Stimulated activated CD4-positive, alpha-beta T cell treated with anti-CD3 and anti-CD28 coated beads, Interleukin-12 subunit alpha, Interleukin-12 subunit beta, amount 100 ng/mL, for 48 hours (primary cell): ENCODE measurements at places on chromosomes 4 and X.

DNA sequence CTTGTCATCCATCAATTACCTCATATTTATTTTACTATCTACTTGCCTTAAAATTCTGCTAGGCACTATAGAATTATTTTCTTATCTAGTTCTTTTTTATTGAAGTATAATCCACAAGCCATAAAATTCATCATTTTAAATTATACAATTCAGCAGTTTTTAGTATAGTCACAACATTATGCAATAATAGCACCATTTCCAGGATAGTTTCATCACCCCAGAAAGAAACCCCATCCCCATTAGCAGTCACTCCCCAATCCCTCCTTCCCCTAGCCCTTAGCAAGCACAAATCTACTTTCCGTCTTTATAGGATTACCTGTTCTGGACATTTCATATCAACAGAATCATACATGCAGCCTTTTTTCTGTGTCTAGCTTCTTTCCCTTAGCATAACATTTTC, 15.6 kb downstream of the SLC10A6 start:
- DNase-seq: no peak

DNA sequence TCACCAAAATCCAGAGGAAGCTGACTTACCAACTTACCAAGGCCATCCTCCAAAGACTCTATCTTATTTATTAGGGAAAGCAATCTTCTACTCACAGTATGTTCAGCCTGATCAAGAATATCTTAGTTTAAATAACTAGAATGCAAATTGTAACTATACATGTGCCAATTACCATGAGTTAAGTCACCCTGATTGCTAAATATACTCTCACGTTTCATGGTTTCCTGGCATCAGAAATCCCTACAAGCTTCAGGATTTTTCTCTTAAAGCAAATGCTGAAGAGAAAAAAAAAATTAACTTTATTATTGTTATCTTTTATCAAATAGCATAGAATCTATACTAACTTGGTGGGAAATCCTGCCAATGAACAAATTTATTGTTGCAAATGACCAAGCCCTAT, 63.0 kb upstream of the MXD4 start:
- no peak for DNase-seq

DNA sequence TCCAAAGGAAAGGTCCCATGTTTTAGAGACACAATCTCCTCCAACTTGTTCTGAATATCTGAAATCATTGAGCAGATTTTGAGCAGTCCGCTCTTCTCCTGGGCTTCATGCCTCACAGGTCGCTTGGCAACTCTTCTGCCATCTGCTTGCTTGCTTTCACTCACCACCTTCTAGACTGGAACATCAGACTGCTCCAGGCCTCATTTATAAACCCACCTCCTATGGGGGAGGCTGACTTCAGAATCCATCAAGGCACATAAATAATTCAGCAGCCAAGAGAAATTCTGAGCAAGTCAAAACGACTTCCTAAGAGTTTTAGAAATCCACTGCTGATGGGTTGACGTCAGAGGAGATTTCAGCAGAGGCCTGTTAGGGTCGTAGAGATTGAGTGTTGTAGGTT, 64.1 kb downstream of the FAM184B start:
- DNase-seq: no peak

DNA sequence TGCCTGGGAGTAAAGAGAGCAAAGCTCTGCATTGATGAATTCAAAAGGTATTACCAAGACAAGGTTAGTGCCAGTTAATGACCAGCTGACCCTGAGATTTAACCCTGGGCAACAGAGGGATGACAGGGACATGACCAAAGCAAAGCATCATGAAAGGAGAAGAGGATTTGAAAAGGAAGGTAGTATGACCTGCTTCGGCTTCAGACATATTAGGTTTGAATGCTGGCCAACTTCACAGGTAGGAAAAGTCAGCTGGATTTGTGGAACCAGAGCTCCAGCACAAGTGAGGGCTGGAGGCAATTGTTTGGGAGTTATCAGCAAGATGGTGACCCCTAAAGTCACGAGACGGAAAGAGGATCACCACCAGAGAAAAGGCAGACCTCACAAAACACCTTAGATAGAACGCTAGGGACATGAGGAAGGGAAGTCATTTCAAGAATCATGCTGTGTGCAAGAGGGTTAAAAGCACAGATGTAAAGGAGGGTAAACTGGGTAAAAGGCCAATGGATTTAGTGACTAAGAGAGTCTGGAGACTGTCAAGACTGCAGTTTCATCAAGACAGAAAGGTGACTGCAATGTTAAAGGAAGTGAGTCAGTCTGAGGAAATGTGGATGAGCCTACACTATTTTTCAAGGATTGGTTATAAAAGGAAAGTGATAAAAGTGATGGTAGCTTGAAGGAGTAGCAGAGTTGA, 45.6 kb downstream of the SH3RF1 start:
- DNase-seq: no peak

- DNase-seq: peak; percentile 13
Measured at GRCh38 chr4:140049849-140050637, 103.9 kb downstream of the MAML3 start.
